ENCODE measurements at places on chromosomes 1 and 21.
A peak's percentile ranks its signal among the peaks of the same experiment; 100 is the strongest.

DNA sequence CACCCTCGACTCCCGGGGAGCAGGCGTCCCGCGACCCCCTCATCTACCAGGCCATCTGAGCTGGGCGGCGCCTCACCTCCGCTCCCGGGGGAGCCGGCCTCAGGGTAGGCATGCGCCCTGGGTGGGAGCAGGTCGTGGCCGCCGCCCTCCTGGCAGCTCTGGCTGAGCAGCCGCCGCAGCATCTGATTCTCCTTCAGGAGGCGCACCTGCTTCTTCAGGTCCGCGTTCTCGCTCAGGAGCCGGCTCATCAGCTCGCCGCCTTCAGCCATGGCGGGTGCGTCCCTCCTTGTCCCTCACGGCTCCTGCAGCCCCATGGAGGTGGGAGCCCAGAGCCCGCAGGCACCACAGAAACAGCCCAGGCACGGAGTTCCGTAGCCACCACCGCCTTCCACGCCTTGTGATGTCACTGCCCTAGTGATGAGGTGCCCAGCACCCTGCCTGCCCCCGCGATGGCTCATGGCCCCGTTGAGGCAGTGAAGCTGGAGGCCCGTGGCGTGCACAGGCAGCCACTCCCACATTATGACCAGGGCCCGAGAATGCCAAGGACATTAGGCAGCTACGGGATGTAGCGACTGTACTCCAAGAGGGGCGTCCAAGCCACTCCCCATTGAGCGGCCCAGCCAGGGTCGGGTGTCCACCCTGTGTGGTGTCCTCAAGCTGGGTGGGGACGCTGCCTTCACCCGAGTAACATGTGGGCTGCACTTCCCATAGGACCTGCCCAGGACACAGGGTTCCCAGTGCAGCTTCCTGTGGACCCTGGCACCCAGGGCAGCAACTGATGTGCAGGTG is 1.5 kb downstream of the SPATC1L start:
- DNase-seq = no peak

GRCh38 chr21:28580585-28580984 is 412.1 kb downstream of the LTN1 start:
- DNase-seq = no peak

DNA sequence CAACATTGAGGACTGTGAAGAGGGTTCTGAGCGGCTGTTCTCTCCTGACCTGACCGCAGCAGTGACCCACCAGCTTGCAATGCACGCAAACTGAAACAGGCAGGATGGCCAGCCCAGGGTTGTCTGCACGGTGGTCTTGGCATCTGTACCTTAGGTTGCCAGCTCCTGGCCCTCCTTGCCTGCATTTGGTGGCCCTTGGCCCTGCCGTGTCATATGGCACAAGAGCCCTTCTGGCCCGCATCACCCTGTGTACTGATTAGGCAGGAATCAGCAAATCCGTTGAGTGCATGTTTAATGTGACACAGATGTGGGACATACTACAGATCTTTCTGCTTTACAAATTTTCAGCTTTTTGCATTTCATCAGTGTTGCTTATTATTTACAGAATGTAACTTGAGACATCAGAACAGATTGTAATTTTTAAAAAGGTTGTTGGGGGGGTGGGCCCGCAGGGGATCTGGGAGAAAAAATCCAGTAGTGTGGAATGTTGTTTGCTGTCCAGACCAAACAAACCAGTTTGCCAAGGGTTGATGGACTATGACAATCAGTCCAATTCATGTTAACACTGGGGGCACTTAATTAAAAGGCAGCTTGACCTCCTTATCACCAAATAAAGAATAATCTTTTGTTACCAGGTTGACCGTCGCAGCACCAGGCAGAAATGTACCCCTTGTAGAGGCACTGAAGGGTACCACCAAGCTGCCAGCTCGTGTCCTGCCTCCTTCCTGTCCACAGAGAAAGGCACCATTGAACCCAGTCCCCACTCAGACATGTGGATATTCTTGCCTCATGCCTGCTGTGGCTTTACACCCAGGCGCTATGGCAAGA is 132.6 kb downstream of the DHRS3 start:
- DNase-seq = peak; percentile 72

GRCh38 chr1:231252336-231252735 is 11.3 kb downstream of the GNPAT start:
- DNase-seq = no peak

DNA sequence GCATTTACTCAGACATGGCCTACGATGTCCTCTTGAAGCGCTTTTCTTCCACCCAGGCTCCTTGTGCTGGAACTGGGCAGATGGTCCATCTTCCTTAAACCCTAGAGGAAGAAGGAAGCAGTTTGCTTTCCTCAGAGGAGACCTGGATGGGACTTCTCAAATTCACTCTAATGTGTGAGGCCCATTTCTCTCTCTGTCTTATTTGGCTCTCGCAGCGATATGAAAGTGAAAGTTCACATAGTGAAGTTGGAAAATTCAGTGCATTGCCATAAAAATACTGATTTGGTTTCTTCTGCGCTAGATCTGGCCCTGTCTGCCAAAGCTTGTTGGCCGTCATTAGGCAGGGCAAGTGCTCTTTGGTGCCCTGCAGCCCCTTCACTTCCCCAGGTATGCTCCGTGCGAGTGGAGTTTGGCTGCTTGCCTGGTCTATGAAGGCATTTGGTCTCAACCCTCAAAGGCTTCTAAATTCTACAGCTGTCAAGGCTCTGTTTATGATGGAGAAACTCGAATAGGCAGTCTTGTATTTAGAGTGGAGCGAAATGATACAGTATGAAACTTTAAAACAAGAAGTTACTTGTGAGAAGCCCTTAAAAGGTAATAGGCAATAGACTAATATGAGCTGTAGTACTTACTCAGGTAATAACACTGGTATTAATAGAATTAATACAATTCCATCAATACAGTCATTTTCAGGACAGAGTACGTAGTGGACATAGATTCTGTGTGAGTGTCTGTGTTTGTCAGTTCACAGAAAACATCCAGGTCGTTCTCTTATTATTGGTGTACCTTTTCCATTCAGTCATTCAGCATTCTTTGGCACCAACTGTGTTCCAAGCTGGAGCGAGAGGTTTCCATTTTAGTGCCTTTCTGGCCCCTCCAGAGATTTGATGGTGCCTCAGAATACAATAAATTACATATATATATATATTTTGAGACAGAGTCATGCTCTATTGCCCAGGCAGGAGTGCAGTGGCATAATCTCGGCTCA is 20.5 kb downstream of the SZRD1 start:
- DNase-seq = no peak

DNA sequence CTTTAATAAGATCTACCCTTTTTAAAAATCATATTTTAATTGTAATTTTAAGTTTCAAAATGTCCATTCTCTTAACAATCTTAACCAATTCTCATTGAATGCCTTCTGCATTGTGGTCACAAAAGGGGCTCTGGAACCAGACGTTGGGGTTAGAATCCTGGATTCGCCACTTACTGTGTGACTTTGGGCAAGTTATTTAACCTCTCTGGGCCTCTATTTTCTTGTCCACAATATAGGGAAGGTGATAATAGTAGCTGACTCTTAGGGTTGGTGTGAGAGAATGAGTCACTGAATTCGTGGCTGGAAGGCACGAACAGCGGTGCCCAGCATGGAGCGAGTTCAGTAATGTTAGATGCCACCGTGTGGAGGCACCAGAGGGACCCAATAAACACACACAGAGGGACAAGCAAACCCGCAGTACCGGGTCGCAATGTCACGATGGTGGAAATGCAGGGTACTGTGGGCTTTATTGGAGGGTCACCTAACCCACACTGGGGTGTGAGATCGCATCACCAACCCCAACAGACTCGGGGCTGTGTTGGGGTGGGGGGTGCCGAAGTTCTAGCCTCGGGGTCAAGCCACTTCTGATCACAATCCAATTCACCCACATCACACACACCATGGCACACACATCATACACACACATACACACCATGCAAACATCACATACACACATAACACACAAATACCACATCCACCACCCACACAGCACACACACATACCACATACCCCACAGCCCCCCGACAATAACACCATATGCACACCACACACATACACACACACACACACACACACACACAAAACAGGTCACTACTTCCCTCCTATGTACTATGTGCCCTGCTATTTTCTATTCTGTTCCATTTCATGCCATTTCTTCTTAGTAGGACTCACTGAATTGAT is 27.0 kb upstream of the IFNAR2 start:
- no peak for DNase-seq

GRCh38 chr1:183023146-183023600 is at the start of gene LAMC1:
TSS of gene LAMC1 (plus strand) at chr1:183023420. CDS start at chr1:183023717, 297 bp downstream.
- DNase-seq = peak; percentile 94

DNA sequence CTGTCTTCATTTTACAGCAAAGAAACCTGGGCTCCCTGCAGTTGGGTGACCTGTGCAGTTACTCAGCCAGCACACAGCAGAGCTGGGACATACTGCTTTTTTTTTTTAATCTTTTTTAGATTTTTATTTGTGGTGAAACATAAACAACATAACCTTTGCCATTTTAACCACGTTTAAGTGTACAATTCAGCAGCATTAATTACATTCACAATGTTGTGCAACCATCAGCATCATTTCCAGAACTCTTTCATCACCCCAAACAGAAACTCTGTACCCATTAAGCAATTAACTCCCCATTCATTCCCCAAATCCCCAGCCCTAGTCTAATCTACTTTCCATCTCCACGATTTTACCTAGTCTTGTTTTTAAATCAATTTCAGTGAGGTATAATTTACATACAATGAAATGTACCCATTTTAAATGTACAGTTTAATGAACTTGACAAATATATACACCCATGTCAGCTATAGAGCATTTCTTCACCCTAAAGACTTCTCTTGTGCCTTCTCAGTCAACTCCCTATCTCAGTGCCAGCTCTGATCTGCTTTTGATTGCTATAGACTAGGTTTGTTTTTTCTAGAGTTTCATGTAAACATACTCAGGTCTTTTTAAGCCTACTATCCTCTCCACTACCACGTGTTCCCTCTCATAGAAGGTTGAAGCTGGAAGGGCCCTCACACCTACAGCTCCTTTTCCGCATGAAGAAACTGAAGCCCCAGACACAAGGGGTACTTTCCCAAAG is 37.8 kb upstream of the C8B start:
- no peak for DNase-seq

- no peak for DNase-seq
Measured at GRCh38 chr1:9586147-9586766, 2.5 kb upstream of the TMEM201 start.

DNA sequence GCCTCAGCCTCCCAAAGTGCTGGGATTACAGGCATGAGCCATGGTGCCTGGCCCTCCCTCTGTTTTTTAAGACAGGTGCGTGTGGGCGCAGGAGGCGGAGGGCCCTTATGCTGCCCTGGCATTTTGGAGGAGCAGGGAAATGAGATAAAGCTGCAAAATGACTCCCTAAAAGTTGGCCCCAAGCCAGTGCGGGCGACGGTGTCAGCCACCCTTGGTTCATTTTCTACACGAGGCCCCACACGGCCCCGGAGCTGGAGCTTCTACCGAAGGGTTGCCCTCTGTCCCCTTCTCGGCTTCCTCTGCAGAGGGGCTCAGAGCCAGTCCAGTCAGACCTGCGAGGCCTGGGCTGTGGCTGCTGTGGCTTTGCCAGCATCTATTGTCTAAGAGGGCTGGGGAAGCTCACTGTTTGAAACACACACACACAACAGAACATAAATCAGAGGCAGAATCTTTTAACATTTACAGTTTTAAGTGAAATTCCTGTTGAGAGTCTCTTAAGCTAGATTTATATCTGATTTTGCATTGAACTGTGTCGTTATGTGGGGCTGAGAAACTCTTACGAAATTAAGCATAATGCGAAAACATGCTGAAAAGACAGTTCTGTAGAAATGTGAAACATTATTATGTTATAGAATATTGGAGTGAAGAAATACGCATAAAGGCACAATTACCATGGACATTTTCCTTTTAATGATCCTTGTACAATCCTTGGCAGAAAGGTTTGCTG is 255.9 kb downstream of the CAMTA1 start:
- DNase-seq = no peak

DNA sequence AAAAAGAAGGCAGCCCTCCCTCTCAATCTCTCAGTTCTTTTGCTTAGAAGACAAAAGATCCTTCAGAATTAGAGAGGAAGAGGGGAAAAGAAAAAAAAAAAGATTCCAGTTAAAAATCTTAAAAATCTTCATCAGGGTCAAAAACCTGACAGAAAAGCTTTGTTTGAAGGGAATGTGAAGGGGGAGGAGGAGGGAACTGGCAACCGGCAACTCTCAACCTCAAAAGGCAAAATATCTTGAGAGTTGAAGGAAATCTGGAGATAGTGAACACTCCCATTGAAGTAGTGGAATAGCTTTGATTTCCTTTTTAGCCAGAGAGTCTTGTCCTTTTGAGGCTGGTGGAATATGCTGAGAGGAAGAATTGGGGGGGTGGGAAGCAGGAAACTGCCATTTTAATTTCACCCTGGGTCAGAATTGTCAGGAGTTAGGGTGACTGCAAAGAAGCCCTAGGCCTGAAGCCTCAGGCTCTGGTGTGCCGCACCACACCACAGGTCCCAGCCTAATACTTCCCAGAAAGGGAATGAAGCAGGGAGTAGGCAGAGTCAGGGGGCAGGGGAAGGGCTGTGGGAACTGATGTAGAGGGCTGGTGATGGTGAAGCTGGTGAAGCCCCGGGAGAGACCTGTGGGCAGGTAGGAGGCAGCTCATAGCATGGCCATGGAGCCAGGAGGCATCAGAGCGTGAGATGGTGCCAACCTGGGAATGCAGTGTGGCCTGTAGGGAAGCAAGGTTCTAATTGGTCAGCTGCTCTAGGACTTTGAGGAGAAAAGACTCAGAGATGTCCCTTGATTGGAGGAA is 24.6 kb downstream of the KIRREL1 start:
- DNase-seq = no peak

GRCh38 chr1:25033828-25034705 is 104.0 kb upstream of the RUNX3 start:
- no peak for DNase-seq

GRCh38 chr1:67217417-67217816 is 51.2 kb downstream of the IL23R start:
- DNase-seq = no peak

GRCh38 chr1:219235903-219236481 is 62.3 kb downstream of the LYPLAL1 start:
- DNase-seq = no peak

- DNase-seq = no peak
Measured at GRCh38 chr1:6485168-6486101, 6.0 kb downstream of the PLEKHG5 start.

All from fibroblast of skin of scalp (primary cell).